ENCODE measurements at places on chromosomes 6 and 20.

DNA sequence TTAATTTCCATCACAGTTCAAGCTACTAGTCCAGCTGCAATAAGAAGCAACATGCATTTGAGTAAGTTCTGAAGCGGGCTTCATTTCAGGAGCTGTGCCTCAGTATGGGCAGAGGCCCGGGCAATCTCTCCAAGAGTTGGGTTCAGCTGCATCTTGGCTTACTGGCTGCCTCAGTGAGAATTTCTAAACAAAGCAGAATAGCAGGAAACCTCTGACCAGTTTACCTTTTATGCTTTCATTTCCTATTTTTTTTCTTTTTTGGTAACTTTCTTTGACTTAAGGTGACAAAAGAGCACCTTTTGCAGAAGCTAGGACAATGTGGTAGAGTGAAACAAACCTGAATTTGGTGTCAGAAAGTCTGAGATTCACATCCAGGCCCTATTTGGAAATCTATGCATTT is 51.0 kb upstream of the FBXO30 start:
- DNase-seq = no peak

- DNase-seq = no peak
Observed at GRCh38 chr6:118889163-118889562, 4.8 kb upstream of the ASF1A start.

DNA sequence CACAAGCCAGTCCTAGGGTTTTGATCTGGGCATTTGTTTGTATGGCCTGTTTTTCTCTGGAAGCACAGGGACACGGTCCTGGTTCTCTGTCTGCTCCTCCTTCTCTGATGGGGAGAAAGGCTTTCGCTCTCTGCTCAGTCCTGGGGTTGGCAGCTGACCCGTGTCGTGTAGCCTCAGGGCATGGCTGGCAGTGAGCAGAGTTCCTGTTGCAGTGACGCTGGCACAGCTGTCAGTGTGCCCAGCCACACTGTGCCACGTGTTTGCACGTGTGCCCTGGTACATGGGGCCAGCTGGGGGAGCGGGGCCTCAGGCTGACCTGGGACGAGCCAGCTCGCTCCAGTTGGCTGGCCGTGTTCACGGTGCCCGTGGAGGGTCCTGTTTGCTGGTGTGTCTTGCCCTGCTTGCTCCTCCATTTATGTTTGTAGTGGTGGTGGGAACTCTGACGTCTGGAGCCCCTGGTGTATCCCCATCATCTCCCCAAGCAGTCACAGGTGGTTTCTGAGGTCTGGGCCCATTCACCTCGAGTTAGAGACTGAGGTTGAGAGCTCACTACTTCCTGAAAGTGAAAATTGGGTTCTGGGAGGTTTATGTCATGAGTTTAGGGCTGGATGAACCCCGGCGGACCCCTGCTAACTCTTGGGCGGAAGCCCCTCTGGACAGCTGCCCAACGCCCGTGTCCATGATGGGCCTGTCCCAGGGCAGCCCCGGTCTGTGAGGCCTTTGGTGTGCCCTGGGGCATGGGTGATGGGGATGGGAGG is 10.2 kb upstream of the DNAJC5 start:
- DNase-seq = no peak

DNA sequence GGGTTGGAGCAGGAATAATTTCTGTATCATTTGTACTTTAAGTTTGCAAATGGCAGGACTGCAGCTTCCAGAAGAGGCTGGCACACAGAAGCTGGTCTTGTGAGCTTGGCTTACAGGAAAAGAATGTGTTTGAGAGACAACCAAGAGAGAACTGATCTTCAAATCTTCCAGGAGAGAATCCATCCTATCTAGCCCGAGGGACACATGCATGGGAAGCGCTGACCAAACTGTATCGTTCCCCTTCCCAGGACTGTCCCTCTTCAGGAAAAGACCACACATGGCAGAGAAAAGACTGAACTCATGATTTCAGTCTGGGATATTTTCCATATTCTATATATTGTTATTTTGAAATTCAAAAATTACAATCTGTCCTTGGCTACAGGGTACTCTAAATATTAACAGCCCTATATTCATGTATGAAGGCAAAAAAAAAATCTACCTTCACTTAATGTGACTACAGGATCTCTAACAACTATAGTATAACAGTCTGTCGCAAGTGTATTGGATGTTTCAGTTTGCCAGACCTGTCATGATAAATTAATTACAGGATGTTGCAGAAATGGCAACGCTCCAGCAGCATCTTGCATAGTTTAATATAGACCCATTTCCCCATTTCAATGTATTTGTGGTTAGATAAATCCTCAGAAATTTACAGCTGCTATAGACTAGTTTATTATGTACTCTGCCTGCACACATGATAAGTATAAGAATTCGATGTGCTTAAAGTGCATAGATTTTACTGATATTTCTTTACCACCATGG is 99.4 kb downstream of the MYB start:
- no peak for DNase-seq

- no peak for DNase-seq
Observed at GRCh38 chr6:66930559-66931290, 1223.7 kb upstream of the EYS start.

DNA sequence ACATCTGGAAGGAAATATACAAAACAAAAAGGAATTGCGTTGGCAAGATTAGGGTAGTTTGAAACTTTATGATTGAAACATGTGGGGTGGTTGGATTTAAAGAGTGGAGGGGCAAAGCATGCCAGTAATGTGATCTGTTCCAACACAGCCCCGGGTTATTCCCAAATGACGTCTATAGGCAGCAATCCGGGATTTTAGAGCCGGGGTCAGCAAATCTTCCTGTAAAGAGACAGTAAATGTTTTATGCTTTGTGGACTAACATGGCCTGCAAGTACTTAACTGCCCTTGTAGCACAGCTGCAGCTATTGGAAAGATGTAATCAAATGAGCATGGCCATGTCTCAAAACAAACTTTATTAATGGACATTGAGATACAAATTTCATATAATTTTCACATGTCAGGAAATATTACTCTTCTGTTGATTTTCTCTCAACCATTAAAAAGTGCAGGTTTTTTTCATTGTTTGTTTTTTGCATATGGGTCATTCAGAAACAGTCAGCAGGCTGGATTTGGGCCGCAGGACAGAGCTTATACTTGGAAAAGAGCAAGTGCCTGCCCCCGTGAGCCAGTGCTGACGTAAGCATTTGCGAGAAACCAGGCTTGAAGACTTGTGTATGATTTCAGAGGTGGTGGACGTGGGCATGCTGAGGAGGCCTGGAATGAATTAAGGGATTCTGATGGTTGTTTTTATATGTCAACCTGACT is 136.5 kb downstream of the DOK5 start:
- DNase-seq = no peak

GRCh38 chr20:57866250-57867106 is 156.7 kb upstream of the PMEPA1 start:
- no peak for DNase-seq

GRCh38 chr6:155187106-155187505 is 76.7 kb upstream of the CLDN20 start:
- DNase-seq = no peak

DNA sequence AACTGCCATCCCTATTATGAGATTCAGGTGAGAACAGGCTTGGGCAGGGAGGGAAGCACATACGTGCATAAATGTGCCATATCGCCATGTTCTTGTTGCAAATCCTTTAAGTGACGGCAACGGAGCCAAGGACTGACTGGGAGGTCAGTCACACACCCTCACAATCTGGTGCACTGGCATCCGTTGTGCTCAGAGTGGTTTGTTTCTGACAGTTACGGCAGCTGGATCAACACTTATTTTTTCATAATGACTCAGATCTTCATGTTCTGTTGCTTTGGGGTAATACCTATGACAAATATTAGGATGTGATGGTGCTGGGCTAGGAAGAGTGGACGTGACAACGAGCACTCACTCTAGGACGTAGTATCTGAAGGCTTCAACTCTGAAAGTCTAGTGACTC is 56.2 kb upstream of the PREP start:
- DNase-seq = no peak

GRCh38 chr20:41047975-41048305 is 19.3 kb downstream of the TOP1 start:
- no peak for DNase-seq

DNA sequence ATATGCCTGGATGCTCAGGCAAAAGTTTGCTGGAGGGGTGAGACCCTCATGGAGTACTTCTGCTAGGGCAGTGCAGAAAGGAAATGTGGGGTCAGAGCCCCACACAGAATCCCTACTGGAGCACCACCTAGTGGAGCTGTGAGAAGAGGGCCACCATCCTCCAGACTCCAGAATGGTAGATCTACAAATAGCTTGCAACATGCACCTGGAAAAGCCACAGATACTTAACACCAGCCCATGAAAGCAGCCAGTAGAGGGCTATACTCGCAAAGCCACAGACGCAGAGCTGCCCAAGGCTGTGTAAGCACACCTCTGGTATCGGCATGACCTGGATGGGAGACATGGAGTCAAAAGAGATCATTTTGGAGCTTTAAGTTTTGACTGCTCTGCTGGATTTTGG is 60.7 kb upstream of the GJE1 start:
- no peak for DNase-seq

DNA sequence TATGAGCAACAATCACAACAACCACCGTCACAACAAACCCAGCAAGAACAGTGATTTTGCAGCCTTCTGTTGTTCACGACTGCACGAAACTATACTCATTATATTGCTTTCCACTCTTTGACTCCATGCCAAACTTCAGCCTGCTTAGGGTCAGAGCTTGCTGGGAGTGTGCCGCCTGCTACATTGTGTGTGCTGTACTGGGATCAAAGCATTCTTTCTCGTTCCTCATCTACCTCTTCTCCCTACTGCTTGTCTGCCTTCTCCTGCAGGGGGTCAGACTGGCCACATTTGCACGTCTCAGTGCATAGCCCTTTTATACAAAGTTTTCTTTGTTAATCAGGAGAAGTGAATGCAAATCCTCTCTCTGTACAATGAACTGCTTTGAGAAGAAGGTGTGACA is 401.6 kb upstream of the CITED2 start:
- DNase-seq = no peak

GRCh38 chr6:35080821-35081425 is 60.2 kb downstream of the TCP11 start:
- DNase-seq = no peak

- no peak for DNase-seq
Observed at GRCh38 chr6:158408552-158409130, 96.4 kb downstream of the TULP4 start.

- no peak for DNase-seq
Observed at GRCh38 chr6:105600336-105601260, 197.7 kb upstream of the PREP start.

DNA sequence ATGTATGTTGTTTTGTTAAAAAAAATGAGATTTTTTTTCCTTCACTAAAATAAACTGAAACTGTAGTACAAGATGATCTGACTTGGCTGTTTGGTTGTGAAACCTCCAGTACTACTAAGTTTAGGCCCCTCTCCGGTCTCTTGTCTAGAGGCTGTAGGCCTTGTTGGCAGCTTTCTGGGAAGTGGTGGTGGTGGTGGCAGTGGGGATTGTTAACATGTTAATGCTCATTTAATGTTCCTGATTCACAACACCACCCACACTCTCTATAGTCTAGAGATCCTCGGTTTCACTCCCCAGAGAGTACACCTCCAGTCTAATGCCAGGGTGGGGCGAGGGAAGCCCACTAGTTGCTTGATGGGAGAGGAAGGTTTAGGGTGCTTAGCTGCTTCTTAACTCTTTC is 24.1 kb downstream of the STK4 start:
- no peak for DNase-seq

- no peak for DNase-seq
Observed at GRCh38 chr6:151071295-151071694, 168.5 kb upstream of the AKAP12 start.

GRCh38 chr20:835608-836045 is 2.1 kb downstream of the FAM110A start:
- no peak for DNase-seq

- DNase-seq = no peak
Observed at GRCh38 chr6:11604215-11604614, 66.7 kb downstream of the TMEM170B start.

DNA sequence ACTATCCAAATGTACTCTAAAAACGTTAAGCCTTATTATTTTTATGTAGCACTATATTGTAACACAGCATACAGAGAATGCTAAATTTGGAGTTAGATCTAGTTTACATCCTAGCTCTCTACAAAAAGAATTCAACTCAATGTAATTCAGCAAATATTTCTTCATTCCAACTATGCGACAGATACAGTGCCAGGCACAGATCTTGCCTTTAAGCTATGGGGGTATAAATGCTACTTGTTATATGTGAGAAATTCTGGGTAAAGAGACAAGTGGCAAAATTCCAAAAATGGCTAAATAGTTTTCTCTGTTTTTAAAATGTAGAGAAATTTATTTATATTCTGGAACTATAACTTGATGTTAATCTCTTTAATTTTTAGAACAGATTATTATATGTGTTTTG is 63.2 kb downstream of the SEL1L2 start:
- no peak for DNase-seq

GRCh38 chr20:19497064-19497463 is 261.0 kb upstream of the RIN2 start:
- no peak for DNase-seq

GRCh38 chr6:25821341-25821740 is 10.5 kb downstream of the SLC17A1 start:
- DNase-seq = no peak

DNA sequence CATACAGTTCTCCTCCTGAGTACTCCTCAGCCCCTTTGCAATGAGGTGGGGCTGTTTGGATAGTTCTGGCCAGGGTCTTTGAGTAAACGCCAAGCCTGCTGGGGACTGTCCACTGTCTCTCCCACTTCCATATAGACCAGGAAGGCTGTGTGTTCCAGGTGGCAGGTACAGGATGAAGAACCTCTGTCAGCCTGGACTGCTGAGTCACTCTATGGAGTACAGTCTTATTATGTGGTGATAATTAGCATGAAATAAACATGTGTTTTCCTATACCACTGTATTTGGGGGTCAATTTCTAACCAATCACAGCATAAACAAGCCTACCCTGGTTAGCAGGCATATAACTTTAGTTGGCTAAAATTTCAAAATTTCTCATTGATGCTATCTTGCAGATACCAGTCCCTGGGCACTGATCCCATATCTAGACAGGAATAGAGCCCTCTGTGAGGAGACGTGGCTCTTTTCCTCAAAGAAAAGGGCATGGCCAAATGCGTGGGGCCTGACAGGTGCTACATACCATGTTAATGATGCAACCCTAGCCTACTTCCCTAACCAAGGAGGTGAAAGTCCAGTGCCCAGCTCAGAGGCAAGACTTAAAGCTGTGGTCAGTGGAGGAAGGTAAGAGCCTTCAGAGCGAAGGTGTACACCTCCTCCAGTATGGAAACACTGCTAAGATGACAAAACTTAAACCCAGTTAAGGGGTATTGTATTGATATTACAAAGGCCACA is 4.5 kb upstream of the ALDH8A1 start:
- DNase-seq = no peak

Measured in stimulated activated CD4-positive, alpha-beta T cell treated with anti-CD3 and anti-CD28 coated beads, Interleukin-1b, Interleukin-23, amount 100 ng/mL, for 1 hour (primary cell).